CD4-positive, alpha-beta T cell (primary cell): ENCODE measurements at places on chromosomes 5 and 9.

DNA sequence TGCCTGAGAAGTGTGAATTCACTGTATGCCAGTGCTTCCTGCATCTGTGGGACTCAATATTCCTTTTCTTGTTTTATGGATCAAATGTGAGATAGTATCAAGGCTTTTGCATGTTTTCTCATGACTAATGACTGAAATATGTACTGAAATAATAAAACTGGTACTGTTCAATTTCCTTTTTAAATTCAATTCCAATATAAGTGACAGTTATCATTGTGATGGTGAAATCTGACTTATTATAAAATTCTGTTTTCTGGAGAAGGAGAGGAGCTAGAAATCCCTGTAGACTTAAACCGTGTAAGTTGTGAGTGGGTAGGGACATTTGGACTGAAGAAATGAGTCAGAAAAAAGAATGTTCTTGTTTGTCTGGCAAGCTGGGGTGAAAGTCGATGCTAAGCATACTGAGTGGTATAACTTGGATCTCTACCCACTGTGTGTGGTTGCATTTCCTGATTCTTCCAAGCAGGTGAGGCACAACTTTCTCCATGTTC lies 245.2 kb downstream of the EFNA5 start:
- DNase-seq = no peak

- DNase-seq = no peak
These were observed 924.3 kb upstream of the CDH10 start for GRCh38 chr5:25568989-25569625.

GRCh38 chr5:177183142-177183541 lies 49.6 kb downstream of the NSD1 start:
- DNase-seq = no peak

DNA sequence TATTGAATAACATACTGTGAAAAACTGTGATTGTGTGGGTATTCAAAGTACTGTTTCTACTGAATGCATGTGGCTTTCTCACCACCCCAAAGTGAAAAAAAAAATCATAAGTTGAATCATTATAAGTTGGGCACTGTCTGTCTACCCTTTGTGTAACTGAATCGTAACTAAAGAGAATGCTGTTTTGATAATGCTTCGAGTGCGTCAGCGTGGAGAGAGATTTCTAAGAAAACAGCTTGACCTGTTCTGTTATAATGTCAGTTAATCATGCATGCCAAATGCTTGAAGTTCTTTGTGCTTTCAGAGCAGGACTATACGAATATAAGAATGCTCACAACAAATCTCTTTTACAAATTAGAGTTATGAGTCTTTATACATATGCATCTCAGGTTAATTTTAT lies 148.8 kb upstream of the SGCD start:
- DNase-seq = no peak

DNA sequence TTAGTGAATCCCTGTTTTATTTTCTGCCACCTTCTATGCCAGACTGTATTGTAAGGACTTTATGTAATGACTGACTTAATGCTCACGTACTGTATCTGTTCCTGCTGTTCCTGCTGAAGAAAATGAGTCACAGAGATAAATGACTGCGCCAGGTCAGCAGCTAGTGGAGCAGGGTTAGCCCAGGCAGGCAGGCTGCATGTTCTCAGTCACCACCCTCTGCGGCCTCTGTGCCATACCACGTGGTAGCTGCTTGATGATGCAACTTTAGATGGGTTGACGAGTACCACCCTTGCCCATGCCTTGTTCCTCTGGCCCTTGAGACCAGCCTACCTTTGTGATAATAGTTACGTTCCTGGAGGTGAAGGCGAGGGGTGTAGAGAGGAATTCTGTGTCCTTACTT lies 161.9 kb downstream of the TRIO start:
- no peak for DNase-seq

DNA sequence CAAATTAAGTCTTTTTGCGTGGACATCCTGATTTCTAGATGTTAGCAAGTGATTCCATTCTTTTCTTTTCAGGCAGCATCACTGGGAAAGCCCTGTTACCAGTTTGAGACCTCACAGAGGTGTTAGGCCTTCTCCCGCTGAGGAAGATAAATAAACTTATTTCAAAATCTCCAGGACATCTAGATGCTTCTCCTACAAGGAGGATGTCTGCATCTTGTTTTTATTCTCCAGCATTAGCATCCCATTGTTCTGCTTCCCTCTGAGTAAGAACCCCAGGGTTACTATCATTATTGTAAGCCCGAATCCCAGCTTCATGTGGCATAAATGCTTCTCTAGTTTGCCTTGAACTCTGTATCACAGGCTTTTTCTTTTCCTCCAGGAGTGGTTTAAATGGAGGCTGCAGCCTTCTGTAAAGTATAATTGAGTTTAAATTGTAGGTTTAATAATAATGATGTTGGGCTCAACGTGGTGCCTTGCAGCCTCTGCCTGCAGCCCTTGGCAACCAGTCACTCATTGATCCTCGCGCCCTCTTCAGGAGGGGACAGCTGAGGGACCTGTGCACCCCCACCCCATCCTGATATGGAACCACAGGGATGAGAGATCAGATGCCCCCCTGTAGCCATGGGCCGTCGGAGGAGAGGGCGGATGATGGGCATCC lies 114.9 kb downstream of the PDZD2 start:
- DNase-seq = no peak

DNA sequence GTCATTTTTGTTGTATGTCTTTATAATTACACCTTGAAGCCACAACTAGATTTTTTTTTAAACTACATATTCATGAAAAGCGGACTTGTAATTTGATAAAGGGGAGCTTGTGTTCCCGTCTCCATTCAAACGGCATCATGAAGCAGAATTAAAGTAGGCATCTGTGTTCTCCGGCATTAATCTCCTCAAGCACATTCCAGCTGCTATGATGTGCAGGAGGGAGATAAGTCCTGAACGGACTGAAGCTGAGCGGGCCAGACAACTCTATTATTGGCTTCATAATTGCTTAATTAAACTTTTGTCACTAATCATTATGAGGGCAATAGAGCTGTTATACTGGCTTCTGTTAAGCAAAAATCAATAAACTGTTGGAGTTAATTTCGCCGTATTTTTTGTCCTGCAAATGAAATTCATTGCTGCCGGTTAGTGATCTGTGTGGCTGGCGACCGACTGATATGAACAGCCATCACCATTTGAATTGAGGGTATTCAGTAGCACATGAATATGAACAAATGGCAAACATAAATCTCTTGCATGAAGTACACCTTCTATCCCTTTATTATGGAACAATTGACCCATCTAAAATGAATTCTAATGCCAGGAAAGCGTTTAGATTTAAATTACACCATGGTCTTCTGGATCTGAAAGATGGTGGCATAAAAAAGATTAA lies 408.8 kb upstream of the IRX1 start:
- no peak for DNase-seq

DNA sequence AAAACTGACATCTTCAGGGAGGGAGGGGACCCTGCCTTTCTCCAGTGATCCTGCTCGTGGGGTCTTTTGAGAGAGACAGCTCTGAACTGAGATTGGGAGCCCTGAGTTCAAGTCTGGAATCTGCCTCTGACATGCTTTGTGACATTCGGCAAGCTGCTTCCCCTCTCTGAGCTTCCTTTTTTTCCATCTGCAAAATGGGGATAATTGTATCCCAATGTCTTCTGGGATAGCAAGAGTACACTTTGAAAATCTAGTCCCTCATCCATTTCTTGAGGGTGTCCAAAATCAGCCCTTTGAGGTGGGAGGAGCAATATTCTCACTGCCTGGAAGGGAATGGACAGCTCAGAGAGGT lies 186.3 kb downstream of the RGS3 start:
- DNase-seq = no peak

- peak; percentile 69 for DNase-seq
These were observed 542 bp upstream of the TRIM52 start for GRCh38 chr5:181261320-181262049.

- no peak for DNase-seq
These were observed 9.5 kb downstream of the DENND4C start for GRCh38 chr9:19239955-19240354.

- DNase-seq = no peak
These were observed 5.4 kb upstream of the RABL6 start for GRCh38 chr9:136802321-136802720.

- no peak for DNase-seq
These were observed 281.8 kb upstream of the TUT7 start for GRCh38 chr9:86636038-86636437.

DNA sequence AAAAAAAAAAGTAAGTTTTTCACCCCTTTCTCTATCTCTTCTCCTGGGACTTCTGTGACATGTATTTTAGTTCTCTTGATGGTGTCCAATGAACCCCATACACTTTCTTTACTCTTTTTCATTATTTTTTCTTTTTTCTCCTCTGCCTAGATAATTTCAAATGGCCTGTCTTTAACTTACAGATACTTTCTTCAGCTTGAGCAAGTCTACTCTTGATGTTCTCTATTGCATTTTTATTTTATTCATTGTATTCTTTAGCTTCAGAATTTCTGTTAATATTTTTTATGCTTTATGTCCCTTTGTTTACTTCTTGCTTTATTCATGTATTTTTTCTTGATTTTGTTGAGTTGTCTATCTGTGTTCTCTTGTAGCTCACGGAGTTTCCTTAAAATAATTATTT lies 32.5 kb upstream of the FAM120A start:
- no peak for DNase-seq

DNA sequence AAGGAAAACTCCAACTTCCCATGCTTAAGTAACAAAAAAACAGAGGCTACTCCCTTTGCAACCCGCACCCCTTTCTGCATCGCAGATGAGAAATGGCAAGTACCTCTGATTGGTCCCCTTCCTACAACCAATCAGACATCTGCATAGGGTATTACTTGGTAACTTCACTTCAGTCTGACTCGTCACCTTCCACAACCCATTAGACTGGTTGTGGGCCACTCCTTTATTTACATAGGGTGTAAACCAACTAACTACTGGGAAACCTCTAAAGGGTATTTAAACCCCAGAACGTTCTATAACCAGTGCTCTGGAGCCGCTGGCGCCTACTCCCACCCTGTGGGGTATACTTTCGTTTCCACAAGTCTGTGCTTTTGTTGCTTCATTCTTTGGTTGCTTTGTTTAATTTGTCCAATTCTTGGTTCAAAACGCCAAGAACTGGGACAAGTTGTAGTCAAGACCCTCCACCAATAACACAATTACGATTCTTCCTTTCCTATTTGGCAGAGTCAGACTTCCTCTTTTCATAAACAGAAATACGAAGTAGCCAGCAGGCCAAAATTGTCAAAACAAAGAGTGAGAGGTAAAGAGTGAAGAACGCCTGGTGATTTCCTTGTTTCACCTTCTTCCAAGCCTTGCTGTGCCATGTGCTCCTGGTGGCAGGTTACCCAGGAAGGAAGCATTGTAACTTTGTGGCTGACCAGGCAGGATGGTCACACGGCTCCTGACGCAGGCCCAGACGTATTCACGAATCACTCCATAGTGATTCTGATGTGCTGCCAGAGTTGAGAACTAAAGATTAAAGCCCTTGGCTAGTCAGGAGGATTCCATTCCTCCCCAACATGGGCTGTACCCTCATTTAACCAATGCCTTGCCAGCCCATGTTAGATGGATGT lies 477.4 kb downstream of the ARHGEF28 start:
- DNase-seq = no peak

DNA sequence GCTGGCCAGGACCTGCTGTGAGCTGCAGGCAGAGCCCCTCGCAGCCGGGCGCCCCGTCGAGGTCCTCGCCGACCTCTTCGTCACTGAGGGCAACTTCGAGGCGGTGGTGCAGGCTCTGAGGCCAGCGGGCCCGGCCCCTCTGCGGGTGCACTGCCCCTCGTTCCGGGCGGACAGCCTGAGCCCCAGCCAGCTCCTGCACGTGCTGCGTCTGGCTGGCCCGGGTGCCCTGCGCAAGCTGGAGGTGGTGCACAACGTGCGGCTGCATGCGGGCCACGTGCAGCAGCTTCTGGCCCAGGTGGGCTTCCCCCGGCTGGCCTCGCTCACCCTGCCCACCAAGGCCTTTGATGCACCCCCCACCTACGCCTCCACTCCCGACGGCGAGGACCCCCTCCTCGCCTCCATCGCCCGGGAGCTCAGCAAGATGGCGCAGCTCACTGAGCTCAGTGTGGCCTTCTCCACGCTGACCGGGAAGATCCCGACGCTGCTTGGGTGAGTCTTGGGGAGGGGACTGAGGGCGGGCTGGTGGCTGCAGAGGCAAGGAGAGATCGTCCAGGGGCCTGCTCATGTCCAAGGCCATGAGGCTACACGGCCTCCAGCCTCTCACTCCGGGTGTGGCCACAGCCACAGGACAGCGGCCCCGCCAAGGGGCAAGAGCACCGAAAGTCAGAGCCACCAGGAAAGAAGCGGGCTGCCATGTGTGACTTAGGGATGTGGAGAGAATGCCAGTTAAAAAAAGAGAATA lies 825 bp downstream of the LRRC14B start:
- DNase-seq = no peak

- DNase-seq = no peak
These were observed 41.5 kb downstream of the MEGF10 start for GRCh38 chr5:127331890-127332649.

DNA sequence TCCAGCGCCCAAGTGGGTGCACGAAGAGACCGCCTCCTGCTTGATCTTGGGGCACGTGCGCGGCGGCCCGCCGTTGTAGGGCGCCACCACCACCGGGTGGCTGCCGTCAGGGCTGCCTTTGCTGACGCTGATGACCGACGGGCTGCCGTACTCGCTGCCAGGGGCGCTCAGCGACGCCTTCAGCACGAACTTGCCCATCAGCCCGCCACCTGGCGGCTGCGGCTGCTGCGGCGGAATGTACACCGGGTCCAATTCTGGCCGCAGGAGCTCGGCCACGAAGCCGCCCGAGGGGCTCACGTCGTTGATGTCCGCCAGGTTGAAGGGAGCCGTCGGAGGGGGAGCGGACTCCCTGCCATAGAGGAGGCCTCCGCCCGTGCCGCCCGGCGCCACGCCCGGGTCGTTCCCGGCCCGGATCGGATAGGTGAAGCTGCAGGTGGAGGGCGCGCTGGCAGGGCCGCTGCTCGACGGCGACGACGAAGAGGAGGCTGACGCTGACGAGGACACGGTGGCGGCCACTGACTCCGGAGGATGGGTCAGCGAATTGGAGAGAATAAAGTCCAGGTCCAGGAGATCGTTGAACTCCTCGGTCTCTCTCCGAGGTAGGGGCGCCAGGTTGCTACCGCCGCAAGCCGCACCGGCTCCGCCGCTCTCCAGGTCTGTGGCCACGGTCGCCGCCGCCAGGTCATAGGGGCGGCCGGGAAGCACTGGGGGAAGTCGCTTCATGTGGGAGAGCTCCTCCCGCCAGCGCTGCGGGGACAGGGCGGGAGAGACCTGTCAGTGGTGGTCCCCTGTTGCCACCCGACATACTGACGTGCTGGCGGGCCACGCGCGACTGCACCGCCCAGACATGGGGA lies 1.8 kb downstream of the KLF4 start:
- DNase-seq = no peak

- no peak for DNase-seq
These were observed 257.1 kb upstream of the MAP3K1 start for GRCh38 chr5:56558131-56558745.

- DNase-seq = no peak
These were observed 4.7 kb downstream of the APC start for GRCh38 chr5:112742424-112742823.

- no peak for DNase-seq
These were observed 1.1 kb downstream of the LHX2 start for GRCh38 chr9:124012368-124013301.

GRCh38 chr9:128339761-128340690 lies at the start of gene SLC27A4:
Gene SLC27A4 (plus strand): TSS chr9:128340527. CDS start chr9:128343133, 2,606 bp downstream.
- peak; percentile 73 for DNase-seq
